ENCODE measurements at places on chromosomes 4 and X.
A peak's percentile ranks its signal among the peaks of the same experiment; 100 is the strongest.

DNA sequence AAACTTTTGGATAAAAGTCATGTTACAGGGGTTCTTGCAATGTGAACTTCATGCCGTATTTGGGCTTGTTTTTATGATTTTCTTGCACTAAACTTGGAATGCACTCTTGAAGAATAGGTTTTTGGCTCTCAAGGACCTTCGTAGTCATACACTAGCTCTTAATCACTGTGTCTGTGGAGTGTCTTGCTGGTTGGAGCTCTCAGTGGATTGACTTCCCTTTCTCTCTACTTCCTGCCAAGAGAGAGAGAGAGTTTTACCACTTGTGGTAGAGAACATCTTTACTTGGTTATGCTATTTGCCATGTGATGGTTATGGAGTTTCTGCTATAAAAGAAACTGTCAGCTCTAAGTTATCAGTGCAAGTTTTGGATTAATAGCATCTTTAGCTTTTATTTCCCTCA is 112.4 kb downstream of the BMPR1B start:
- DNase-seq: peak; percentile 42

- DNase-seq: no peak
Observed at GRCh38 chr4:120671538-120671937, 251.0 kb downstream of the PRDM5 start.

- DNase-seq: no peak
Observed at GRCh38 chrX:67732864-67733263, 189.0 kb downstream of the AR start.

DNA sequence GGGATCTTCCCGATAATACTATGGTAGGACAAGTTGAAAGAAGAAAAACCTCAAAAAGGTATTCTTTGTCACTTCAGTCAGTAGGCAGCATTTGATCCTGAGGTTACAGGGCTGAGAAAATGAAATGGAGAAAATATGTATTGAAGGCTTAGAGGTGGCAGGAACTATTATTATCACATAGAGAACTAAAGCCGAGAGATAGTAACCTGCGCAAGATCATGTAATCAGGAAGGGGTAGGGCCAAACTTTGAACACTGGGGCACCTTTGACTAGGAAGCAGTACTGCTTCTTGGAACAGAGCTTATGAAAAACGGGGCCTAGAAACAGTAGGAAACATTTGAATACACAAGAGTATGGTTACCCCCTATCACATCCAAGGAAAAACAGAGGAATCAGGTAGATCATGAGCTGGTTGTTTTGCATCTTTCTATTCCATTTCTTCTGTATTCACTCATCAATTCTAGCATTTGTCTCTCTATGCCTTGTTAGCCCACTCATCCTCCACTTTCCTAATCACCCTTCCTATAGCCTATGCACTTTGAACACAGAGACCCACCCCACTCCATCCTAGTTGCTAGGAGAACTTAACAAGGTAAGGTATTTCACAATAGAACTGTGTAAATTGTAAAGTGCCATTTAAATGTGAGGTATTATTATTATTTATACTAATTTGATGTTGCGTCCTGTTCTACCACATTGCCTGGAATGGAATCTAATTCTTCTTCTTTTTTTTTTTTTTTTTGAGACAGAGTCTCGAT is 34.6 kb upstream of the SLC9A7 start:
- no peak for DNase-seq

DNA sequence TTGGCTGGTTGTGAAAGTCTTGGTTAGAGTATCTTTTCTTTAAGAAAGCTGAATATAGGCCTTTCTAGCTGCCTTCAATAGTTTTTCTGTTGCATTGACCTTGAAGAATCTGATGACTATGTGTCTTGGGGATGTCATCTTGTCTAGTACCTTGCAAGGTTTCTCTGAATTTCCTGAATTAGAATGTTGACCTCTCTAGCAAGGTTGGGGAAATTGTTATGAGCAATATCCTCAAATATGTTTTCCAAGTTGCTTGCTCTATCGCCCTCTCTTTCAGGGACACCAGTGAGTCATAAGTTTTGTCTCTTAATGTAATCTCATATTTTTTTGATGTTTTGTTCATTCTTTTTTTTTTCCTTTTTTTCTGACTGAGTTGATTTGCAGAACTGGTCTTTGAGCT is 194.7 kb downstream of the RAB28 start:
- no peak for DNase-seq

DNA sequence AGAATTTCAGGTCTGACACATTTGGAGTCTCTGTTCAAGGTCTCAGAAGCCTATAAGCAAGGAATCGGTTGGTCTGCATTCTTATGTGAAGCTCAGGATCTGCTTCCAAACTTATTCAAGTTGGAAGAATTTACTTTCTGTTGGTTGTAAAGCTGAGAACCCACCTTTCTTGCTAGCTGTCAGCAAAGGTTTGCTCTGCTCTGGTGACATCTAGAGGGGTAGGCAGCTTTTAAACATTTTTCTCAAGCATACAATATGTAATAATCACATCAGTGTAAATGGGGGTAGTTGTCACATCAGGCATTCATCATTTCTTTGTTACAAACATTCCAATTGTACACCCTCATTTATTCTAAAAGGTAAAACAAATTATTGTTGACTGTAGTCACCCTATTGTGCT is 935.2 kb downstream of the TRAM1L1 start:
- DNase-seq: no peak

DNA sequence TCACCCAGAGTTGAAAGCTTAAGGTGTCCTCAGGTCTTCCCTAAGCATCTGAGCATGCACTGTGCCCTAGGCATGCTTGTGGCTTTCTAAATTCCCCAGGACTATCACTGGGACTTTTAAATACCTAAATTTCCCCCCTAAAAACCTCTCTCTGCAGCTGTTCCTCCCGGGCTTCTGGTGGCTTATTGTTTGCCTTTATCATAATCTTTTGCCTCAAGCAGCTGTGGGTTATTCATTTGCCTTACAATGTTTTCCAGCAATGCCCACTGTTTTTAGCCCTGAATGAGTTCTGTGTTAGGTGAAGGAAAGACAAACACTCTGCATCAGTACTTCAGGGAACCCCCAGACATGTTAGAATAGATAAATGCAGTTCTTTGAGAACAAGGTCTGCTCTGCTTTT is 455.0 kb downstream of the ZIC3 start:
- DNase-seq: no peak

- no peak for DNase-seq
Observed at GRCh38 chr4:5955201-5955821, 62.4 kb upstream of the CRMP1 start.

DNA sequence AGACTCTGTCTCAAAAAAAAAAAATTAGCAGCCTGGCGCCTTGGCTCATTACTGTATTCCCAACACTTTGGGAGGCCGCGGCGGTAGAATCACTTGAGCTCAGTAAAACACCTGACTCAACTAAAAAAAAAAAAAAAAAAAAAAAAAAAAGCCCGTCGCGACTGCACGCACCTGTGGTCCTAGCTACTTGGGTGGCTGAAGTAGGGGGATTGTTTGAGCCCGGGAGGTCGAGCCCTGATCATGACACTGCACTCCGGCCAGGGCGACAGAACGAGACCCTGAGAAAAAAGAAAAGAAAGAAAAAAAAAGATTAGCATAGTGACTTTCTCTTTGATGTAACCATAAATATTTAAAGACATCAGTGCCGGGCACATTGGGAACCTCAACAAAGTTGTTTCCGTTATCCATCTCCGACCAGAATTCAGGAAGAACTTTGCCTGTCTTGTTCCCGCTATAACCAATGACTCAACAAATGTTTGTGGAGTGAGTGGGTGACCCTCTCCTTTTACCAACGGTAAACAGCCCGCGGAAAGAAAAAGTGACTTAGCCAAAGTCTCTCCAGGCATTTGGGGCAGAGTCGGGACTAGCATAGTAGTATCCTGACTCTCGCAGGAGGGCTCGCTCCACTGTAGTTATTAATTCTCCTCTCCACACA is 553 bp upstream of the MED28 start:
- peak; percentile 38 for DNase-seq

DNA sequence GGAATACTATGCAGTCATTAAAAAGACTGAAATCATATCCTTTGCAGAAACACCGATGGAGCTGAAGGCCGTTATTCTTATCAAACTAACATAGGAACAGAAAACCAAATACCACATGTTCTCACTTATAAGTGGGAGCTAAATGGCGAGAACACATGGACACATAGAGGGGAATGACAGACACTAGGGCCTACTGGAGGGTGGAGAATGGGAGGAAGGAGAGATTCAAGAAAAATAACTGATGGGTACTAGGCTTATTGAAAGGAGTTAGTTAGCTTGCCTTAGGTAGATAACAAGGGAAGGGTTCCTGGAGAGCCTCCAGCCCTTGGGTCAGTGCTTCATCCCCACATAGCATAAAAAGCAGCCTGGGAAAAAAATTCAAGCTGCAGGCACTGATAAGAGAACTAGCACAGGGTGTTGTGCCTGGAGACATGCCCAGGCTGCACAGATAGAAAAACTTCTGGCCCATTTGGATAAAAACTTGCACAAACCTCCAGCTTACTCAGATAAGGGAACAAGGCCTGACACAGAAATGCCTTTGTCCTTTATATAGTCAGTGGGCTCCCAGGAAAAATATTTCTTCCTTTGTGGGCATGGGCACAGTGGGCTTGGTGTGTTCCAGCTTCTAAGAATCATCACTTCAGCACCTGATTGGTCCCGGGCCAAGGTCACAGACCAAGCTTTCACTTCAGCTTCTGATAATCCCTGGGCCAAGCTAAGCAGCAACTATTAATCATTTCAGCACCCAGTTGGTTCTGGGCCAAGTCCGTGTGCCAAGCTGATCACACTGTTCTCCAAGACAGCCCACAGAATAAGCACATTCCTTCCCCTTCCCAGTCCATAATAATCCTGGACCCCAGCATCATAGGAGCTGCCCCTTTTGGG is 23.1 kb upstream of the PWWP3B start:
- no peak for DNase-seq

DNA sequence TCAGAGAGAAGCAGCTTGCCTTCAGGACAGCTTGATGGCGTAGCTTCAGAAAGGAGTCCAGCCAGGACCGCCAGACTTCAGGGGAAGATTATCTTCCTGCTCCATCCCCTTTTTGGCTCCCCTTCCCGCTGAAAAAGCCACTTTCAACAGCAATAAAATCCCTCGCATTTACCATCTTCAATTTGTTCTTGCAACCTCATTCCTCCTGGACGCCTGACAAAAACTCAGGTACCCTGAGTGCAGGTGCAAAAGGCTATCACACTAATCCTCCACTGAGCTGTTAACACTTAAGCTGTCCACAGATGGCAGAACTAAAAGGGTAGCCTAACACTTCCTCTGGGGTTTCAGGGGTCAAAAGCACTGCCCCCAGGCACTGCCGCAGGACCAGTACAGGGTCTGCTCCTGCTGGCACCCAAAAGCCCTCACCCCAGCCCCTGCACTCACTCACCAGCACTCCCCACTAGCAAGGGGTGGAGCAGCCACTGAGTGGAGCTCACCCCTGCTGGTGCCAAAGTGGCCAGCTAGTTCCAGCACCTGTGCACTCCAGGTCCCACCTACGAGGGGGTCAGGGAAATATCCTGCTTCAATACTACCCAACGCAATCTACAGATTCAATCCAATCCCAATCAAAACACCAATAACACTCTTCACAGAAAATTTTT is 145.8 kb downstream of the ADGRA3 start:
- DNase-seq: no peak

DNA sequence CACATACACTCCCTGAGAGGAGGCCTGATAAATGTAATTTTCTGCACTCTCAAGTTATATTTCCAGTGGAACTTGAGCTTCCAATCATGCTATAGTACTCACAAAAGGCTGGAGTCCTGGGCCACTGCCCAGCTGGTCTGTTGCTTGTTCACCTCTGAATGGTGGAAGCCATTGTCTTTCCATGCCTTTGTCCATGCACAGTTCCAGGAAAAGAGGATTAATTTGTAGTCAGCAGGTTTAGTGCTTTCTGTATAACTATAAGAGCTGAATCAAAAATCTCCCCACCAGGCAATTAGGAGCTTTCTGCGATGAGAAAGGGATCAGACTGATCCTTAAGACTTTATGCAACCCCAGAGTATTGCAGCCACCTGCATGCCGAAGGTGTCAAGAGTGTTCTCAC is 195.4 kb upstream of the PGRMC2 start:
- no peak for DNase-seq

DNA sequence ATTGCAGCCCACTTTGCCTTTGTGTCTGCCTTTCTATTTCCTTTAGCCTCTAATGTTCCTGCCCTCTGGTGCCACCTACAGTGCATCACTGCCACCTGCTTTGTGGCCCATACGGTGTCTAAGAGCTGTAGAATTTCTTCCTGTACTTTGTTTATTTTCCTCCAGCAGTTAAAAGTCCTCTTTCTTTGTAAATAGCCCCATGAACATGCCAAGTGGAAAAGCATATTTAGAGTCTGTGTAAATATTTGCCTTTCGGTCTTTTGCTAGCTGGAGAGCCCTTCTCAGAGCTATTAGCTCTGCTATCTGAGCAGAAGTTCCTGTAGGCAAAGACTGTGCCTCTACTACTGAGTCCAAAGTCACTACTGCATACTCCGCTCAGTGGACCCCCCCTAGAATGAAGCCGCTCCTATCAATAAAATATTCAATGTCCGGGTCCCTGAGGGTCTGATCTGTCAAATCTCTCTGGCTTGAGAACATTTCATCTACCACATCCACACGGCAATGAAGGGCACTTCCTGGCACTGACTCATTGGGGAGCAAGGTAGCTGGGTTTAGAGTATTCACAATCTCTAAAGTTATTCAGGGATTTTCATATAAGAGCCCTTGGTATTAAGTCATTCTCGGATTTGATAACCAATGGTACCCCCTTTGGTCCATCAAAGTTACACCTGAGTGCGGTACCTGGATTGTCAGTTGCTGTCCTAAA is 36.3 kb downstream of the SULT1E1 start:
- no peak for DNase-seq

DNA sequence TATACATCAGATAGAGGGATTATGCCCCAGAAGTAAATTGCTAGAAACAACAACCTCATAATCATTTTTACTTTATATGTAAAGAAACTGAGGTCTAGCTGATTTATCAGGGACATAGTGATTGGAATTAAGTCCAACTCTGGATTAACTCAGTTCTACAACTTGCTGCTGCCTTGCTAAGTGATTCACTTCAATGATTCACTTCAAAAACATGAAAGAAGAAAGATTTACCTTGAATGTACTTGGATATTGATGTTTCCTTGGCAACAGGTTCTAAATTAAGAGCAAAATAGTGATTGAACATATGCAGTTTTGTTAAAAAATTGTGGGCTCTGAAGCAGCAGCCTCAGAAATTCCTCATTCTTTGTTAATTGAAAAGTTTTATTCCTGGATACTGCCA is 99.8 kb upstream of the H2AZ1 start:
- no peak for DNase-seq

Measured in AG09309 (cell line).